ENCODE measurements at places on chromosomes 3 and 15. TPM values are rescaled to one million over a fixed set of nuclear protein-coding genes. Genes with fewer than 3 reads are reported as not detected.
A peak's percentile ranks its signal among the peaks of the same experiment; 100 is the strongest.

GRCh38 chr3:128987302-128988100 is 6.4 kb downstream of the CFAP92 start:
- H3K4me3 ChIP-seq = no peak overlapping the region
- H3K27ac ChIP-seq = no peak overlapping the region
- no peaks in the 10 kb centered on the region for H3K27me3 ChIP-seq

The UBE2E2 gene
- total RNA-seq = 27.9 TPM

DNA sequence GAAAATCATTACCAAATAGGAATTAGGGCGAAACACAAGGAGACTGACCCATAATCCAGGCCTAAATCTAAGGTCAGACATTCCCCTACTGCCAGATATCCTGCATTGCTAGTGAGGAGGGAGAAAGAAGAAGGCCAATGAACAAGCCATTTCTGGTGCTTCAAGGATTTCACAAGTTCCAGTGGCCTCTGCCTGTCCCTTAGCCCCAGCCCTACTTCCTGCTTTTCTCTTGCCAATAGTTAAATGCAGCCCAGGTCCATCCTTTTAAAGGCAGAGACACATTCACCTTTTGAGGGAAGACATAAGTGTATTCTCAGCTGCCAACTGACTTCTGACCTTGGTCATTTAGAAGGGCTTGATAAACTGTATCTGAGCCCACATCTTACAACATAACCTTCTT is 135.8 kb downstream of the ZNF621 start:
- no peaks in the 10 kb centered on the region for H3K4me1 ChIP-seq
- H3K36me3 ChIP-seq = no peaks in the 10 kb centered on the region
- H3K27me3 ChIP-seq = no peaks in the 10 kb centered on the region
- no peak overlapping the region for H3K4me3 ChIP-seq
- DNase-seq = no peak
- no peak overlapping the region for H3K27ac ChIP-seq

DNA sequence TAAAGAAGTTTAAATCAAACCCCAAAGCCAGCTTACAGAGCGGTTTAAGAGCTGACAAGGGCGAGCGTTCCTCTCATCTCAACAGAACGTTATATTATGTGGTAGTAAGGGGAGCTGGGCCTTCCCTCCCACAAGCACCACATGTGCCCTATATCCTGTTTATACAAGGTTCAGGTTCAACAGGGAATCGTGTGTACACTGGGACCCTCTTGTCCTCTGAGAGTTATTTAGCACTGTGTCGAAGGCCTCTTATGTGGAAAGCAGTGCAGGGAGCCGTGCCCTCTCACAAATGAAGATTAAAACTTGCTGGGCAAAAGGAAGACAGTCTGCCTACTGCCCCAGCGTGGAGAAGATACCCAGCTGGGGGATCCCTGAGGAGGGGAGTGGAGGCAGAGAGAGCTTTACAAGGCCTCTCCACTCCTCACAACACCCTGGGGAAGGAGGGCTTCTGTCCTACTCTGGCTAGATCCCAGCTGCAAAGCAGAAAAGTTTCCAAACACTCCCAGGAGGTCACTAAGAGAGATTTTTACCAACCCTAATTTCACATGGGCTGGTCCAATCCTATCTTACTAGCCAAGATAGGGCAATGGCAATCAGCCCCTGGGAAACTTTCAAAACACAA is 2.9 kb downstream of the TLE3 start:
- peak overlapping the region; percentile 84 for H3K4me3 ChIP-seq
- no peak overlapping the region for H3K27ac ChIP-seq
- no peaks in the 10 kb centered on the region for H3K36me3 ChIP-seq
- DNase-seq = no peak
- H3K4me1 ChIP-seq = peaks cover 62% of the 10 kb centered on the region

- no peaks in the 10 kb centered on the region for H3K4me1 ChIP-seq
- H3K27ac ChIP-seq = peak overlapping the region; percentile 1
- no peaks in the 10 kb centered on the region for H3K36me3 ChIP-seq
- DNase-seq = no peak
Measured at GRCh38 chr15:22949074-22949547, 31.1 kb downstream of the CYFIP1 start.

Measured in right lobe of liver (tissue), 6 donors.